Activated CD4-positive, alpha-beta T cell treated with anti-CD3 and anti-CD28 coated beads, Interleukin-2, amount 10 ng/mL, durations not matched to agents 7 days and 5 days (primary cell): ENCODE measurements at places on chromosomes 4 and X. TPM values are rescaled to one million over a fixed set of nuclear protein-coding genes. Genes with fewer than 3 reads are reported as not detected.

DNA sequence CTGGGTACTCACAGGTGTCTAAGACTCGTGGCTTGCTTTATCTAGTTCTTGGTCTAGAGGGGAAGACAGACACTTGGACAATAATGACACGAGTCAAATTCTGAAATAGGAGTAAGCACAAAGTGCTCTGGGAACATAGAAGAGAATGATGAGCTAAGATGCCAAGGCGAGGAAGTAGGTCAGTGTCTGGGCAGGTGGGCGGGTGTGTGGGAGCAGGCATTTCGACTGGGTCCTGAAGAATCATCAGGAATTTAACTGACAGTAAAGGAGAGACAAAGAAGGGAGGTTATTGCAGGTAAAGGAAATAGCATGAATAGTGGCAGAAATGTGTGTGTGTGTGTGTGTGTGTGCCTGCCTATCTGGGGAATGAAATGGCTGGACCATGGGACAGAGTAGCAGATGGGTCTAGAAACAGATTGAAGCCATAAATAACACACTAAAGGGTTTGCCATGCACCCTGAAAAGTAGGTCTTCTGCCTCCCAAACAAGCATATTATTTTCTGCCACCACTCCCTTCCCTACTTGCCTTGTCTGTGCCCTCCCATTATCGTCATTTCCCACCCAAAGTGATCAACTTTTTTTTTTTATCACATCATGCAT is 58.4 kb upstream of the SLC25A43 start:
- DNase-seq = no peak
- H3K27ac ChIP-seq = no peak overlapping the region
- no peaks in the 10 kb centered on the region for H3K4me1 ChIP-seq
- no peak overlapping the region for H3K4me3 ChIP-seq

- H3K27me3 ChIP-seq = peaks cover 23% of the 10 kb centered on the region
- no peaks in the 10 kb centered on the region for H3K4me1 ChIP-seq
- no peaks in the 10 kb centered on the region for H3K36me3 ChIP-seq
Observed at GRCh38 chr4:3285558-3286334, 7.1 kb upstream of the RGS12 start.

PAK3 gene
- 0.17 TPM for total RNA-seq

DNA sequence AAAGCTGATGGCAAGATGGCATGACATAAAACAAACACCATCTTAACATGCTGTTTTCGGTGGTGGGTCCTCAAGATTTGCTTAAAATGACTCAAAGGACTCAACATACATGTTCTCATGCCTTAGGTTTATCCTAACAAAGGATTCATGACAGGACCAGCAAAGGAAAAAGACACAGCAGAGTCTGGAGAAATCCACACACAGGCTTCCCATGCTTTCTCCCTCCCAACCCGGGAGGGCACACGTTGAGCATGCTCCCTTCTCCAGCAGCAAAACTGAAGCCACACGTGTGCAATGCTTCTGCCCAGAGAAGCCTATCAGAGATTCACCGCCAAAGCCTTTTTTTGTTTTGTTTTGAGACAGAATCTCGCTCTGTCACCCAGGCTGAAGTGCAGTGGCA is 39.9 kb downstream of the SAT1 start:
- H3K27ac ChIP-seq = no peak overlapping the region
- no peak overlapping the region for H3K4me3 ChIP-seq
- no peaks in the 10 kb centered on the region for H3K36me3 ChIP-seq
- no peaks in the 10 kb centered on the region for H3K27me3 ChIP-seq
- DNase-seq = no peak

DNA sequence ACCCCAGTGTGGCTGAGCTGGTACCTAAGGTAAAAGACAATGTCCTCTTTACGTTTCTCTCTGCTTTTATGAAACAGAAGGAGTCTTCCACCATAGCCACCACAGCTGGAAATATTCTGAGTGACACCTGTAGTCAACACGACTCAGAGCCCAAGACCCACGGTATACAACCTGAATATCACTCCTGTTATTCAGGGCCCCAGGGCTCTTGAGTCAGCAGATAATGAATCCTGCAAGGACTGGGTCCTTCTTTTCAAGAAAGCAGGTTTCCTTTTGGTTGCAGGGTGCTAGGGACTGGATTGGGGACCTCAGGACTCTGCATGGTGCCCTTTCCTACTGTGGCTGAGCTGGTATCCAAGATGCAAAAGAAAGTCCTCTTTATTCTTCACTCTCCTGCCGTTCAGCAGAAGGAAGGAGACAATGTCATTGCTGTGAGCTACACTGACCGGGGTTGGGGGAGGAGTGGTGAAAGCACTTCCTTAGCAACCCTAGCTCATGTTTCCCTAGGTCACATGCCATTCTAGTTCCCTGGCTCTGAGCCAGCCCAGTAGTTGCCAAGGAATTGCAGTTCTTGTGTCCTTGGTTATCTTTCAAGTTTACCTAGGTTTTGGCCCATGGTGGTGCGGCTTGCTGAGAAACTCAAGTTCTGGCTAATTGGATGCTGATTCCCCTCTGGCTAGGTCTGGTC is 23.7 kb upstream of the UNC5C start:
- H3K4me1 ChIP-seq = no peaks in the 10 kb centered on the region
- peaks cover 6% of the 10 kb centered on the region for H3K27me3 ChIP-seq
- no peak overlapping the region for H3K4me3 ChIP-seq
- no peaks in the 10 kb centered on the region for H3K36me3 ChIP-seq
- H3K27ac ChIP-seq = no peak overlapping the region

SASH3 gene
- total RNA-seq = 254 TPM

- no peak for DNase-seq
- no peaks in the 10 kb centered on the region for H3K4me1 ChIP-seq
- H3K4me3 ChIP-seq = no peak overlapping the region
- H3K27ac ChIP-seq = no peak overlapping the region
- H3K36me3 ChIP-seq = no peaks in the 10 kb centered on the region
- no peaks in the 10 kb centered on the region for H3K27me3 ChIP-seq
Observed at GRCh38 chr4:31585503-31585902, 865.3 kb downstream of the PCDH7 start.

CXCL9 gene
- 0.15 TPM for total RNA-seq

- H3K27ac ChIP-seq = no peak overlapping the region
- no peaks in the 10 kb centered on the region for H3K4me1 ChIP-seq
- no peak for DNase-seq
- peaks cover 20% of the 10 kb centered on the region for H3K27me3 ChIP-seq
- H3K4me3 ChIP-seq = no peak overlapping the region
- no peaks in the 10 kb centered on the region for H3K36me3 ChIP-seq
Observed at GRCh38 chr4:159002950-159003349, 99.9 kb upstream of the RAPGEF2 start.

NPY5R gene
- not detected for total RNA-seq

DNA sequence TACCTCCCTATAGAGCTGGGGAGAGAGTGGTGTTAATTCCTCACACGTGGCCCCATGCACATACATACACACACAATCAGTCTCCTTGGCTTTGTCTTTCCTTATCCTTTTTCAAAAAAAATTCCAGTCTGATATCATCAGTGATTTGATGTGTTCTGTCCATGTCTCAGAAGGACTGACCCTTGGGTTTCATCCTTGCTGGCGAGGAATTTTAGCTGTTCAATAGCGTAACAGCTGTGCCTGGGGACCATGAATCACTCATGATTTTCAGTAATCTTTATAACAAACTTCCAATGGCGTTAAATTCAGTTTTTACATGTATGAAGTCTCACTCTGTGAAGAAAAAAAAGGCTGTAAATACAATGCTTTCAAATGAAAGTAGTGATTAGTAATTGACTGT is 204.6 kb downstream of the RBMX2 start:
- H3K27me3 ChIP-seq = peaks cover 4% of the 10 kb centered on the region
- no peak overlapping the region for H3K27ac ChIP-seq
- H3K4me3 ChIP-seq = no peak overlapping the region
- no peak for DNase-seq

GRCh38 chr4:100926039-100926717 is 408.4 kb upstream of the EMCN start:
- no peak for DNase-seq

DNA sequence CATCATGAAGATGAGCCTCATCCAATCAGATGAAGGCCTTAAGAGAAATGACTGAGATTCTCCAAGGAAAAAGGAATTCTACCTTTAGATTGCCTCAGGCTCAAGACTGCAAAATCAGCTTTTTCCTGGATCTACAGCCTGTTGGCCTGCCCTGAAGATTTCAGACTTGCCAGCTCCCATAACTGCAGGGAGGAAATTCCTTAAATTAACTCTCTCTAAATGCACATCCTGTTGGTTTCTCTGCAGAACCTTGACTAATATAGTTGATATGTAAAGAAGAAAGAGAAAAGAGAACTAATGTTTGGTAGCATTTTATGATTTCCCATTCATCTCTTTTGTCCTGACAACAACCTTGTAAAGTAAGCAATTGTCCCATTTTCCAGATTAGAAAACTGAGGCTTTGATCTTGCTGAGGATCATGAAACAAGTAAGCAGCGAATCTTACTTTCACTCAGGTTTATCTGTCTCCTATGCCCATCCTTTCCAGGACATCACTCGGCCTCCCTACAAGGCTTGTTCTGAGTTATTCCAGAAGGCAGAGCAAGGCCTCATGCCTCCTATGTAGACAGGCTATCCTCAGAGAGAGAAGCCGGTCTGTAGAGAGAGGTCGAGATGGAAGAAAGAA is 115.0 kb upstream of the LDB2 start:
- H3K27me3 ChIP-seq = peaks cover 7% of the 10 kb centered on the region
- DNase-seq = no peak
- no peak overlapping the region for H3K27ac ChIP-seq

EDA2R gene
- 3.0 TPM for total RNA-seq

COX7B2 gene
- total RNA-seq = not detected

TEX11 gene
- not detected for total RNA-seq

DNA sequence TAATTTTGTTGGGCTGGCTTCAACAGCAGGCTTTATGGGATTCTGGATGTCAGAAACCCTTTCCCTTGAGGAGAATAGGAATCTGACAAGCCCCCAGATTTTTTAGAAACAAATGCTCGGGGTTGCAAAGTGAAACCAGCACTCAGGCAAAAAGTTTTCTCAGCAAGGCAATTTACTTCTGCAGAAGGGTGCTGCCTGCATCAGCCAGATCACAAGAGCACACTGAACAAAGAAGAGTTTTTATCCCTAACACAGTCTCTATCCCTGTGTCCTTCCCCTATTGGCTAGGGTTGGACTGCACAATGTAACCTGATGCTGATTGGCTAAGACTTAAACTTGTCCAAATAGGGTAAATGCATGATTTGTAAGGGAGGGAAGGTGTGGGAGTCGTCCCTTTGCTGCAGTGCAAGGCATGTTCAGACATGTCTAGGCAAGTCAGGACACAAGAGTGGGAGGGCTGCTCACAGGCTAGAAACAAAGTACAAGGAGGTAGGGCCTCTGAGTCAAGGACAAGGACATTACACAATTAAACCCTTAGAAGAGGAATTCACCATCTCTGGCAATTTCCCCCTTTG is 175.8 kb downstream of the CCNG2 start:
- H3K27ac ChIP-seq = no peak overlapping the region
- no peak for DNase-seq
- H3K36me3 ChIP-seq = no peaks in the 10 kb centered on the region

DNA sequence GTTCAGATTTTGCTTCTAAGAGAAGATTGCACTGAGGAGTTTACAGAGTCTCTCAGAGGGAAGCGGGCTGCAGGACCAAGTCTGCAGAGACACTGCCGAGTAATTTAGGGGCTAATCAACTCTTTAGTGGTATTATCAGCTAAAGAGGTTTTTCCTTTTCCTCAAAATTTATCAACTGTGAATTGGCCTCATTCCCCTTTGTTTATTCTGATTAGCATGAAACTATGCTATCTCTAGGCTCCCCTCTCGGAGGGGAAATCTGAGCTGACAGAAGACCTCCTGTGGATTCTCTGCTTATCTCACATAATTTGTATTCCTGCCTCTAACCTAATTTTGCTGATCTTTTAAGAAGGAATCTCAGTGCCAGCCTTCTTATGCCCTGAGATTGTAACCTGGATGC is 201.0 kb downstream of the DCTD start:
- DNase-seq = no peak
- H3K4me3 ChIP-seq = no peak overlapping the region
- peaks cover 8% of the 10 kb centered on the region for H3K27me3 ChIP-seq
- no peaks in the 10 kb centered on the region for H3K4me1 ChIP-seq
- H3K27ac ChIP-seq = no peak overlapping the region
- no peaks in the 10 kb centered on the region for H3K36me3 ChIP-seq

TRIM60 gene
- not detected for total RNA-seq

SPANXA1 gene
- not detected for total RNA-seq

TLR3 gene
- 0.97 TPM for total RNA-seq

- H3K27me3 ChIP-seq = no peaks in the 10 kb centered on the region
- DNase-seq = no peak
- no peak overlapping the region for H3K27ac ChIP-seq
- H3K36me3 ChIP-seq = no peaks in the 10 kb centered on the region
- H3K4me3 ChIP-seq = no peak overlapping the region
Observed at GRCh38 chrX:129058405-129058804, 464.9 kb downstream of the SMARCA1 start.

DNA sequence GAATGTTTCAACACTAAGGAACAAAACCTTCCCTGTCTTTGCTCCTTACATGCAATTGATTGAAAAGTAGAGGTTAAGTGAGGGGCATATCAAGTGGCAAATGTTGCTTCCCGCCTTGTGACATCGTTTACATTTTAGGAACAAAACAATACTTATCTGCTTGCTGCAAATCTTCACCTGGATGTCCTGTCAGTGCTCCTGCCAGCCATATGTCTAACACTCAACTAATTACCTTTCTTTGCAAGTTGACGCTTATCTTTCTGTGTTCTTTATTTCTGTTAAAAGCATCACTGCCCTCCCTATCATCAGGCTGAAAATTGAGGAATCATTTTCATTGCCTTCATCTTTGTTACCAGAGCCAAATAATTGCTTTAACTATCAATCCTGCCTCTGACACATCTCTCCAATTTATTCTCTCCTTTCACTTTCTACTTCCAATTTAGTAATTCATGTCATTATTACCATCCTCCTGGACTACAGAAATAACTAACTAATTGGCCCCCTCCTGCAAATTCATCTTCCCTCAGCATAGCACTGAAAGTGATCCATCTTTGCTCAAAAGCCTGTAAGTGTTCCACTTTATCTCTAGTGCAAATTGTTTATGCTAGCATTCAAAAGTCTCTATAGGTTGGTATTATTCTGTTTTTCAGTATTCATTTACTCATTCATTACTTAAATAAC is 298.7 kb upstream of the ATOH1 start:
- H3K4me1 ChIP-seq = no peaks in the 10 kb centered on the region
- no peaks in the 10 kb centered on the region for H3K36me3 ChIP-seq
- no peaks in the 10 kb centered on the region for H3K27me3 ChIP-seq
- DNase-seq = no peak

DNA sequence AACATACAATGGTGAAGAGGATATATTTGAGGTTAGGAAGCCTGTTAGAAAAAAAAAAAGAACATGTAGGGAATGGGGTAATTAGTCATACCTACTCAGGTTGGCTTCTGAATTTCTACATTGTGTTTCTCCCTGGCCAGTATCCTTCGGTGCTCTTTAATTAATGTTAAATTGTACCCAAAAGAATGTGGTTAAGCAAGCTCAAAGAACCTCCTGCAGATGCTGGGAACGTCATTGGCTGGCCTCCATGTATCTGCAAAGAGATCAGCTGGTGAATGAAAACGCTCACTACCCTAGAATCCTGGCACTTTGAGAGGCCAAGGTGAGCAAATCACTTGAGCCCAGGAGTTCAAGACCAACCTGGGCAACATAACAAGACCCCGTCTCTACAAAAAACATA is 942.3 kb upstream of the PRKX start:
- no peak overlapping the region for H3K27ac ChIP-seq
- H3K4me1 ChIP-seq = no peaks in the 10 kb centered on the region
- H3K27me3 ChIP-seq = no peaks in the 10 kb centered on the region
- H3K36me3 ChIP-seq = no peaks in the 10 kb centered on the region
